Lung microvascular endothelial cell (primary cell): ENCODE measurements at places on chromosomes 7 and 10. TPM values are rescaled to one million over a fixed set of nuclear protein-coding genes. Genes with fewer than 3 reads are reported as not detected.

GRCh38 chr7:81175275-81175940 lies 256.6 kb upstream of the SEMA3C start:
- no peak for DNase-seq

GRCh38 chr7:41544241-41544640 lies 158.6 kb downstream of the INHBA start:
- no peak for DNase-seq

DNA sequence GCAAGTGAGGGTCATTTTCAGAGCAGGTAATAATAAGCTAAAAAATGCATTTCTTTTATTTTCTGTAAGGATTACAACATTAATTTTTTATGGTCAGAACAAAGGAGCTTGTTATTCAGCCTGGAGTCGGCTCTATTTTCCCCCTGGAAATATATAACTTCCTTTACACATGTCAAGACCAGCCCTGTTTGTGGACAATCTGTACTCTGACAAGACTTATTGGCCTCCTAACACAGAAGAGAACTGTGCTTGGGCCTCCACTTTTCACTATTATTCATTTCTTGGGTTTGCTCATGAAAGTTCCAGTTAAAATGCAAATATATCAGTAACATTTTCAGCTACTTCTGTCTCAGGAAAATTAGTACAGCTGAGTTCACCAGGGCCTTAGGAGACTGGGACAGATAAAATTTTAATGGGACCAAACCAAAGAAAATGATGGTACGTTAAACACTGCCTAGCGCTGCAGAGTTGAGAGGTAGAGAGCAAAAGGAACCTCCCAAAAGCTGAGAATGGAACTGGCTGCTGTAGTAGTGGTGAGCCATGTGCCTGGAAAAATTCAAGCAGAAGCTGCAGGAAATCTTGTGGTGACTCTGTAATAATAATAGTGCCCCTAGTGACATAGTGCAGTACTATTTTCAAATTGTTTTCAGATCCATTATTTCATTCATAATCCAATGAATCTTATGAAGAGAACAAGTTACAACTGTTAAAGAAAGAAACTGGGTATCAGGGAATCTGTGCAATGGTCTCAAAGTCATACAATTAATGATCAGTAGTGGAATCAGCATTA lies 227.2 kb upstream of the KIAA1217 start:
- DNase-seq = no peak

The TMEM213 gene
- not detected in 2 replicates for total RNA-seq

GRCh38 chr10:15118615-15119014 lies 21.5 kb downstream of the RPP38 start:
- DNase-seq = no peak

The OR13A1 gene
- total RNA-seq = not detected in 2 replicates

DNA sequence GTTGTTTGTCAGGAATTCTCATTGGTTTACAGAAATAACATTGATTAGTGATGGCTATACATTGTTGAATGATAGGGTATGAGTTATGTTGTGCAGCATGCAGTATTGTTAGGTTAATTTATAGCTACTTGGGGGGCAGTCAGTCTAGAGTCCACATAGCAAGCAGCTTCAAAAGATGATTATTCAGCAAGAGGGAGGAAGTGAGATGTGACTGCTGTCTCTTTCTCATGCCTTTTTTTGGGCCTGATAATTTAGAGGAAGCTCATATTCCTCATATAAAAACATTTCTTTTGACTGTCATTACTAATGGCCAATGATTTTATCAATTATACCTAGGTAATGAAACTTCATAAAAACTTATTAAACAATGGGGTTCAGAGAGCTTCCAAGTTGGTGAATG lies 3.4 kb upstream of the TBRG4 start:
- DNase-seq = no peak

The RNF148 gene
- 0.44 and 0.60 TPM in 2 replicates for total RNA-seq

- no peak for DNase-seq
Measured at GRCh38 chr10:74097776-74098175, 52.9 kb downstream of the AP3M1 start.

- DNase-seq = peak; percentile 93
Measured at GRCh38 chr10:124686707-124687376, 57.3 kb downstream of the FAM53B start.

The PLXDC2 gene
- total RNA-seq = 0.87 and 9.1 TPM in 2 replicates

GRCh38 chr10:93006435-93007039 lies 54.1 kb upstream of the CYP26C1 start:
- peak; percentile 65 for DNase-seq

The NUTM2B gene
- 0.20 and 0.44 TPM in 2 replicates for total RNA-seq
